CD4-positive, alpha-beta T cell treated with Interleukin-10 for 1 hour (primary cell): ENCODE measurements at places on chromosomes 3 and 15.
A peak's percentile ranks its signal among the peaks of the same experiment; 100 is the strongest.

GRCh38 chr3:184691397-184692231 is 20.2 kb downstream of the MAGEF1 start:
- no peak for DNase-seq

- DNase-seq: peak; percentile 38
Measured at GRCh38 chr3:108093616-108094015, 2.8 kb upstream of the CD47 start.

- DNase-seq: no peak
Measured at GRCh38 chr3:28590216-28590615, 241.6 kb upstream of the AZI2 start.

DNA sequence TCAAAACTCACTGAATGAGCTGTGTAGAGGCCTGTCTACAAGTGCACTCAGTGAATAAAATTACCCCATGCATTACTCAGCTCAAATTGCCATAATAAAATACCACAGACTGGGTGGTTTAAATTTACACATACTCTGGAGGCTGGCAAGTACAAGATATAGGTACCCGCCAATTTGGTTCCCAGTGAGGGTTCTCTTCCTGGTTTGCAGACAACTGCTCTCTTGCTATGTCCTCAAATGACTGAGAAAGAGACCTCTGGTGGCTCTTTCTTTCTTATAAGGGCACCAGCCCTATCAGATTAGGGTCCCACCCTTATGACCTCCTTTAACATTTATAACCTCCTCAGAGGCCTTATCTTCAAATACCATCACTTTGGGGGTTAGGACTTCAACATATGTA is 237.0 kb downstream of the CPNE4 start:
- no peak for DNase-seq

DNA sequence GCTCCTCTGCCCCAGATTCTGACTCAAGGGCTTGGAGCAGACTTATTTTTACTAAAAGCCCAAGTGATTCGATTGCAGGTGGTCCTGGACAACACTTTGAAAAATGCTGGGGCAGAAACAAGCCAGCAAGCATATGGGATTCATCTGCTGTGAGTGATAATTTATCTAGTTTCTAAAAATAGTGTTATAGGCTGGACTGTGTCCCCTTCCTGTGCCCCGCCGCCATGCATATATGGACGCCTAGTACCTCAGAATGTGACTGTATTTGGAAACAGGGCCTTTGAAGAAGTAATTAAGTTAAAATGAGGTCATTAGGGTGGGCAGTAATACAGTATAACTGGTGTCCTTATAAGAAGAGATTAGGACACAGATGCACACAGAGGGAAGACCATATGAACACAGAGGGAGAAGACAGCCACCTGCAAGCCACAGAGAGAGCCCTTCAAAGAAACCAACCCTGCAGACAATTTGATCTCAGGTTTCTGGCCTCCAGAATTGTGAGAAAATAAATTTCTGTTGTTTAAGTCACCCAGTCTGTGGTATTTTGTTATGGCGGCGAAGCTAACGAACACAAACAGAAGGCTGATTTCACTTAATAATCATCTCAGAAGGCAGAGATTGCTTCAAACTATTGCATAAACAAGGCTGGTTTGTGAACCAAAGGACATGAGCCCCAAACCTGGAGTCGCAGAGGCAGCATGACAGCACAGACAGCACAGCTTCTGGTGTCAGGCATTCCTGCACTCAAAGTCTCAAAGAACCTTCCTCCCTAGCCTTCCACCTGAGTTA is 59.1 kb downstream of the CCNL1 start:
- no peak for DNase-seq

DNA sequence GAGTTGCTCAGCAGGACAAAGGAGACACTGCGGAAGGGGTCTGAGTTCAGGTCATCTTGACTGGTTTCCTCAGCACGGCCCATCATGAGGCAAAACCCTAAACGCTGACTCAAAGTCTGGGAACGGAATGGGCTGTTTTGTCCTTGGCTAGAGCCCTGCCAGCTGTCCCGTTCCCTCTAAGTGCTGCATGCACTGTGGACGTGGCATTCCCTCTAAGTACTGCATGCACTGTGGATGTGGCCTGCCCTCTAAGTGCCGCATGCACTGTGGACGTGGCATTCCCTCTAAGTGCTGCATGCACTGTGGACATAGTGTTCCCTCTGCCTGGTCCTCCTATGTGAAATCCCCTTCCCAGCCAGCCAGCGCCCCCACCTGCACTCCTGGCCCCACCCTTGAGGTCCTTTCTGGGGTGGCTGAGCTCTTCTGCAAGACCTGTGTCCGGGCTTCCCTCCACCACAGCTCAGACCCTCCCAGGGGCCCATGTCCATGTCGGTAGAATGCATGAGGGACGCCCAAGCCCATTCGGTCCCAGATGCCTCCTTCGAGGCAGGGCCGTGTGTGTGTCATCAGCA is 36.7 kb downstream of the TM2D3 start:
- no peak for DNase-seq

- DNase-seq: no peak
Measured at GRCh38 chr3:179695672-179696313, 43.0 kb downstream of the USP13 start.

DNA sequence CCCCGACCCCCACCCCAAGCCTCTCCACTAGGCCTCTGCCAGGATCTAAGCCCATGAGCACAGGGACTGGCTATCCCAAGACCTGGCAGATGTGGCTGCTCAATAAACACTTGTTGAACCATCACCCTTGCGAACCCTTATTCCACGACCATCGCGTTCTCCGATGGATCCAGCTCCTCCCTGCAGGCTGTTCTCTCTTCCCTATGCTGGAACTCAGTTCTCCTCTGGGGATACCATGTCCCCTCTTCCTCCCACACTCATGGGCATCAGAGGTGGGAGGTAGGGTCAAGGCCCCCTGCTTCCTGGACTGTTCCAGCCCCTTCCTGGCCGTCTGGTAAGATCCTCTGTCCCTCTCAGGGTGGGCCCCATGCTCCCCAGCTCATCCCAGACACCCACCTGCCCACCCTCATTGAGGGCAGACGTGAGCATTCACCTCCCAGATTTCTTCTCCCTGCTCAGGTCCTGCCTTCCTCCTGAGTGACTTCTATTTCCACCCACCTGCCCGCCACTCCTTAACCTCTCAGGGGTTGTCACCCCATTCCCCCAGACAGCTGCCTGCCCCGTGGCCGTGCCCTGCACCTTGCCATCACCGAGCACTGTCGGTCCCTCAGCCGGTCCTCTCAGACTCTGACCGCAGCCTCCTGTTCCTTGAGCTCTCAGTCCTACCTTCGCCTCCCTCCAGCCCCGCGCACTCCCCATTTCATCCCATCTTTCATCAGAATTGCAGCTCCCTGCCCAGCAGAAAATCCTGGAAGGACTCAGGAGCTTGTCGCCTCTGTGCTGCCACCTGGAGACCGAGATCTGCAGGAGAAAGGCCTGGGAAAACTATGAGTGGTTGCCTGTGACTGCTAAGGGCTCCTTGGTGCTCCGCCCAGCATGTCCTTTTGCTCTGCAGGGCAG is 42.0 kb downstream of the PML start:
- no peak for DNase-seq

DNA sequence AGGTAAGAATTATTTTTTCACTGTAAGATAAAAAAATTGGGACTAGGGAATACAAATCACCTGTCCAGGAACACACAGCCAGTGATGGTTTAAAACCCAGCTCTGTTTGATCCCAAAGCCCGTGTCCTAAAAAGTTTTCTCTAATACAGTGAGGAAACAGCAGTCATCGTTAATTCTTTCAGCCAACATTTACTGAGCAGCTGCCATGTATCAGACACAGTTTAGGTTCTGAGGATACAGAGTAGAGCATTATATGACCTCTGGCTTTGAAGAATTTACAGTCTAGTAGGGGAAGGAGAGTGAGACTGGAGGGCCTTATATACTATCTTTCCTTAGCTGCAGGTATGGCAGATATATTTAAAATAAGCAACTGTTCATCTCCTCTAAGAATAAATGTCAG is 82.7 kb downstream of the KCNMB2 start:
- no peak for DNase-seq

DNA sequence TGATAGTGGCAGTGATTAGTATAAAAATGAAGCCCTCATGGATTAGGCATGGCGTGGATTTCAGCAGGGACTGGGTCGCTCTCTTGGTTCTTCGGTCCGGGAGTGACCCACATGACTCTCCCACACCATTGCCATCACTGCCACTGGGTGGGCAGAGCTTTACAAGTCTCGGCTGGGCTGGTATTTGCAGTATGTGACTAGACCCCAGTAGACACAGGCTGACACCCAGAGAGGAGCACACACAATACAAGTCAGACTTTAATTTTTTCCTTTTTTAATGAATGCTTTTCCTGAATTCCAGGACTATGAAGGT is 1.5 kb downstream of the SV2B start:
- no peak for DNase-seq

DNA sequence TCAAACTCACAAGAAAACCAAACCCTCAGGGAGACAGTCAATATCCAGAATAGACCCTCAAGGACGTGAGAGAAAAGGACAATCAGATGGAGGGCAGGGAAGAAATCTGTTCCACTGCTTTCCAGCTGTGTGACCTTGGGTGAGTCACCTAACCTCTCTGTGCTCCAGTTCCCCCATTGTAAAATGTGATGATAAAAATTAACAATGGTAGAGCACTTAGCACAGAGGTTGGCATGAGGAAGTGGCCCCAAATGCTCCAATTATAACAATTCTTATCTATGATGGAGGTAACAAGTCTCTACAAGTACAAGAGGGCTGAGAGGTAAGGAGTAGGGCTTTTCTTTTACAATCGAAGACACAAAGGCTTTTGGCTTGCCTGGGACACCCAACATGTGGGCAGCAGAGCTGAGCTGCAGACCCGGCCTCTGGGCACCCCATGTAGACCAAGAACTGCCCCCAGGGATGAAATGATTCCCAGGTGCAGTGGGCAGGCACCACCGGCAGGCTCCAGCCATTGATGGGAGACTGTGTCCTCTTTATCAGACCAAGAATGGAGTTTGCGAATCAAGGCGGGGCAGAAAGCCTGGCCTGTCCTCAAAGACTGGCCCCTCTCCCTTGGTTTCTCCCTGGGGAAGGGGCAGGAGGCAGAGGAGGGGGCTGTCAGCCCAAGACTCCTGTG is 22.0 kb downstream of the WNT7A start:
- DNase-seq: no peak

- DNase-seq: no peak
Measured at GRCh38 chr3:195188426-195188927, 82.5 kb downstream of the XXYLT1 start.

- DNase-seq: no peak
Measured at GRCh38 chr15:52737720-52738119, 52.4 kb downstream of the ONECUT1 start.

DNA sequence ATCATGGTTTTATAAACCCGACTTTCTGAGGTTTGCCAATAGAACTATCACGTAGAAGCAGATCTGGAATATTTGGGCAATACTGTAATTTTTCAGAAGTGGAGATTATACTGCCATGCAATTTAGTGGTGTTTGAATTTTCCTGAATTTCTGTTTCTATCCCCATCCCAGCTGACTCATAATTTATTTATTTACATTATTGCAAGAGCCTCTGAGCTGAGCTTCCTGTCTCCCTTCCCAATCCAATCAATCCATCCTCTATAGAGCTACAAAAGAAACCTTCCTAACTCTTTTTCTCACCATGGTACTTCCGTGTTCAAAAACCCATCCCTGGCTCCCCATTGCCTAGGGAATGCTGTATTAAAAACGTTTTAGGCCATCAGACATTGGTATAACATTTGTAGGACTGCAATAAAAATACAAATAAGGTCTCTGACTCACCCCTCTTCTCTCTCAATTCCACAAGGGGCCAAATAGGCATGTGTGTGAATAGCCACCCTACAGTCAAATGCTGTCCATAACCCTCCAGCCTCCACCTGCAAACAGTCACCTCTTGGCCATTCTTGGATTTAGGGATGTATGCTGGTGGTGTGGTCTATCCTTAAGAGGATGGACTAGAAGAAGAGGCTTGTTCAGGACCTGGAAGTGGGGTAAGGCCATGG is 190.7 kb downstream of the CD47 start:
- DNase-seq: no peak

DNA sequence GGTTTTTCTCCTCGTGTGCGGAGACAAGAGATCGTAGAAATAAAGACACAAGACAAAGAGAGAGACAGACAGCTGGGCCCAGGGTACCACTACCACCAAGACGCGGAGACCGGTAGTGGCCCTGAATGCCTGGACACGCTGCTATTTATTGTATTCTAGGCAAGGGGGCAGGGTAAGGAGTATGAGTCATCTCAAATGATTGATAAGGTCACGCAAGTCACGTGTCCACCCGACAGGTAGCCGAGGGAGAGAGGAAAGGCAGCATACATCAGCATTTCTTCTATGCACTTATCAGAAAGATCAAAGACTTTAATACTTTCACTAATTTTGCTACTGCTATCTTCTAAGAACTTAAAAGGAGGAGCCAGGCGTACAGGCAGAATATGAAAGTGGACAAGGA is 28.2 kb downstream of the MYL3 start:
- no peak for DNase-seq

- DNase-seq: no peak
Measured at GRCh38 chr3:62255758-62256157, 117.6 kb downstream of the FEZF2 start.

- no peak for DNase-seq
Measured at GRCh38 chr3:55484801-55485791, 2.0 kb downstream of the WNT5A start.
